ENCODE measurements at places on chromosomes 1 and 21.

DNA sequence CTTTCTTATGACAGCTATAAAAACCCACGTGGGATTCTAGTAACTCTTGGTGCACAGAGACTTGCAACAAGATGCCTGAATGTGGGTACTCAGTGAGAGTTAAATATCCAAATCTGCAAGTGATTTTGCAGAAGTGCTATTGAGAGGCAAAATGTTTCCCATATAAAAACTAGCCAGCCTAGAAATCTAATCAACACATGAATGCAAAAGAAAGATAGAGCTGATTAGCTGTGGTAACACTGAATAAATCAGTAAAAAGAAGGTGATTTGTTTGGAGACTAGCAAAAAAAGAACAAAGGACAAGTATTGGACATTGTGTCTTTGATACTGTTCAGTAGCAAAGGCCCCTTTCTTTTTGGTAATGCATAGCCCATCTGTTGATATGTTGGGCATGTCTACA, 213.7 kb upstream of the SGIP1 start:
- DNase-seq: no peak

DNA sequence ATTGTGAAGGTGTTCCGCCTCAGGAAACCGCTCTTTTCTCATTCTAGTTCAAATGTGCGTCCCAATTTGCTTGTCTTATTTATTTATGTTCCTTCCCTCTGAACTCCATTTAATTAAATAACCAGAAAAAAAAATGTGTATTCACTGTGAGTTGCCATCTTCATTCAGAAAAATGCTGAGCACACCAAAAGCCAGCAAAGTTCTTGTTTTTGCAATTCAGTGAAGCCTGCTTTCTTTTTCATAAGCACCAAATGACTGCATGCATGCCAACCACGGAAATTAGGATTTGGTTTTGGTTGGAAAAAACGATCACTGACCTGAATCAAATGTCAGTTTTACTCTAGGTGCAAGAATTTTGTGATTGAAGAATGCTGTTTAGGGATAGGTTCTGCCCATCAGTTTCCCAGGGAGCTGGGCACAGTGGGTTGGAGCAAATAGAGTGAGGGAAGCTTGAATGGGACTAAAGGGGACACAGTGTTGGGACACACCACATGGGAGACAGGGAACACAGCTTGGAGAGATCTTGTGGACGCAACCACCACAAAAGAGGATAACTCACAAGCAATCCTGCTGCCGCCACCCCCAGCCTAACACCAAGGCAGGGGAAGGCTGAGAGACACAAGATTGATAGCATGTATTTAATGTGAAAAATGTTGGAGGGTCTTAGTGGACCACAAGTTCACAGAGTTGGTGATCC, 183.4 kb upstream of the GALNT2 start:
- DNase-seq: no peak

DNA sequence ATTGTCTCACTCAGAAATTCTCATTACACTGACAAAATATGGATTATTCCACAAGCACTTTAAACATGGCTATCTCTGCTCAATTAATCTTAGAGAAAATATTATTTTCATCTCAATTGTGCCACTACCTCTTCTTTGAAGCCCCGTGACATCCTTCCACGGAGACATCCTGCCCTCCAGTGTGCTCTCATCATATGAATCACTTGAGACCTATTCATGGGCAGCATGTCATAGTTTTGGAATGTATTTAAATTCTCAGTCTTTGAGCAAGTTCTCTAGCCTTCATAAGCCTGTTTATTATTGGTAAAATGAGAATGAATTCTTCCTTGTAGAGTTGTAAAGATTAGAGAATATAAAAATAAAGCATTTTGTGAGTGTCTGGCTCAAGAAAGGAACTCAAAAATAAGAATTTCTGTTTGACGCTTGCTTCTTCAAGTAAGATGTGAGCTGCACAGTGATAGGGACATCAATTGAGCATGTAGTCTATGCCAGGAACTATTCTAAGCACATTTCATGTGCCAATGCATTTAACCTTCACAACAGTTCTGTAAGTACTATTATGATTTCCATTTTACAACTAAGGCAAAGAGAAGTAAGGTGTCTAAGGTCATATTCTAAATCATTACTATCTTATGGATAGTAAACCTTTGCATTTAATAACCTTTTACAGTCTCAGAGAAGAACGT, 557.4 kb upstream of the ZRANB2 start:
- DNase-seq: no peak

DNA sequence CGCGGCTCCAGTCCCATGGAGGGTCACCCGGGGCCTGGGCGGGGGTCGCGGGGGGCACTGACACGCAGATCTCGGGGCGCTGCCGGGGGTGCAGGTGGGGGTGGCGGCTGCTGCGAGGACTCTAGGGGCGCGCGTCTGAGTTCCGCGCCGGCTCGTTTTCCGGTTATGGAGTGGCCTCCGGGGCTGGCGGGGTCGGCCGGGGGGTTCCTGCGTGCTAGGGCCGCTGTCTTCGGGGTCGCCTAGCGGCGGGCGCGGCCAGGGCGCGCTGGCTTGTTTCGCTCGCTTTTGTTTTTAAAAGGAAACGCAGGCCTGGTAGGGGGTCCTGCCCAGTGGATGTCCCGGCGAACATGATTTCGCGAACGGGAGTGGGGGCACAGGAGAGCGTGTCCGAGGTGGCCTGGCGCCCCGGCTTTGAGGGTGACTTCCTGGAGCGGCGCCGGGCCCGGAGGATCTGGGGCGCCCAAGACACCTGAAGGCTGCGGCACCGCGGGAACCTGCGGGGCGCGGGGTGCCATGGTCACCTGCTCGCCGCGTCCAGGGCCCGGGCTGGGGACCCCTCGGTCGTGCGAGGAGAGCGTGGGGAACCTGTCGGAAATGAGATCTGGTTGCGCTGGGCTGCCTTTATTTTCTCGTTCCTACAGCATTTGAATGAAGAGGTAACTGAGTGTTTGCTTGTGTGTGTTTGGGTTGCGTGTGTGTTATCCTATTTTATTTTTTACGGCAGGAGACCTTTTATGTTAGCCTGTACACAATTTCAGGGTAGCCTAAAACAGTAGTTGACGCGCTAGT, 618 bp downstream of the ETS2 start:
- no peak for DNase-seq

DNA sequence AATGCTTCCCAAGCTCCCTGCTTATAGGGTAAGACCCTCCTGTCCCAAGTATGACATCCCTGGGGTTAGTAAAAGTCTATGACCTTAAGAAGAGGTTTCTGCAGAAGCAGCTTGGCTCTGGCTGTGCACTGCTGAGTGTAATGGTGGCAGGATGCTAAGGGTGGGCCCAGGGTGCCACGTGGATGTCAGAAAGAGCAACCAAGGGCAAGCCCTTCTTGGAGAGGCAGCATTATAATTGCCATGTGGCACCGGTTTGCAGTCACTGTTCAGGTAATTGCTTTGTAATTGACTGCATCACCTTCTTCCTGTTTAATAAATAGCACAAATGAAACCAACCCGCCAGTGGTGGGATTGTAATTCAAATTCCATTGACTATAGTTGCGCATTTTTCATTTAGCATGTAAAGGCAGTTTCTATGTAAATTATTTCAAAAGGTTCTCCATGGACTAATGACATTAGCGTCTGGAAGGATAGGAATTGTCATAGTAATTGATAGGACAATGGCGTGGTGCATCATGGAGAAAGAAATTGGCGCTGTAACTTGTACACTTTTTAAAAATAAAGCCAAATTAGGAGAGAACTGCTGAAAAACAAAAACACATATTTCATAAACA, 490.6 kb upstream of the VAMP3 start:
- DNase-seq: no peak

- no peak for DNase-seq
Measured at GRCh38 chr1:53869454-53870117, 20.0 kb downstream of the YIPF1 start.

GRCh38 chr1:156544592-156545102, 27.7 kb downstream of the IQGAP3 start:
- DNase-seq: no peak

DNA sequence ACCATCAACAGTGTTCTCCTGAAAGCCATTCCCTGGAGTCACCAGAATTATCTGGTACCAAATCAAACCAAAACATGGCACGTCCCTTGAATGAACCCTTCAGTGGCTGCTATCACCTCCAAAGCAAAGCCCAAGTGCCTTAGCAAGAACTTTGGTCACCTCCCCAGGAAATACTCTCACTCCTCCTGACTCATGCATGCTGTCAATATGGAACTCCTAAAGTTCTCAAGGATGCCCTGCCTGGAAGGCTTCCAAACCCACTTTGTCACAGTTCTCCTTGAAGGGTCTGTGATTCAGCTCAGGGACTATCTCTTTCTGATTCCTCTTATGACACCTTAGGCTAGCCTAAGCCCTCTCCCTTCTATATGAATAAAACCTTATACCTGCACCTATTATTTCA, 146.1 kb upstream of the RUNX1 start:
- no peak for DNase-seq

GRCh38 chr1:167130829-167131510, 37.1 kb downstream of the STYXL2 start:
- DNase-seq: no peak

All from small intestine (tissue), 16 donors.